ENCODE measurements at places on chromosomes 12 and 14. TPM values are rescaled to one million over a fixed set of nuclear protein-coding genes. Genes with fewer than 3 reads are reported as not detected.

KCNH3 gene
- 1.6 TPM for polyA plus RNA-seq

WNT1 gene
- not detected for polyA plus RNA-seq

SELPLG gene
- 1.9 TPM for polyA plus RNA-seq

BICDL1 gene
- polyA plus RNA-seq: 0.11 TPM

CMTM5 gene
- 13.9 TPM for polyA plus RNA-seq

KRT3 gene
- polyA plus RNA-seq: not detected

KLRC2 gene
- 0.07 TPM for polyA plus RNA-seq

PAPLN gene
- 6.0 TPM for polyA plus RNA-seq

SYCP3 gene
- polyA plus RNA-seq: 0.05 TPM

DNA sequence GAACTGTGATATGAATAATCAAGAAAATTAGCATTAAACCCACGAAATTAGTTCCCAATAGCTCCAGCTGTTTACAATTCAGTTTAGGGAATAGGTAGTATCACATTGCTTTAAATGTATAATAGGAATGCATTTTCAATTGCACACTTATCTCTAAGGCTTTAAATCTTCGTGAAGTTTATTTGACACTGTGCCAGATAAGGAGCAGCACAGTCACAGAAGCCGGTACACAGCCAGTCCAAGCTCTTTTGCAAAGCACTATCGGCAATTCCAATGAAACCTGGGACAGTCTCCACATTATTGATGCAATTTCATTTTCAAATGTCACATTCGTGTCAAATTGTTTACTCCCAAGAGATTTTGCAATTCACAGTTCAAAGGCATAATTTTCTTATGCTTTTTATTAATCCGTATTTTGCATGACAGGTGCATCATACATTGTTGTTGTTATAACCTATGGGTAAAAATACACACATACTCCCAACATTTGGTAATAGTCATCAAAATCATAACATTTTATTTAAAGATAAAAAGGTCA is 602.8 kb downstream of the RPS29 start:
- no peak for DNase-seq

DNA sequence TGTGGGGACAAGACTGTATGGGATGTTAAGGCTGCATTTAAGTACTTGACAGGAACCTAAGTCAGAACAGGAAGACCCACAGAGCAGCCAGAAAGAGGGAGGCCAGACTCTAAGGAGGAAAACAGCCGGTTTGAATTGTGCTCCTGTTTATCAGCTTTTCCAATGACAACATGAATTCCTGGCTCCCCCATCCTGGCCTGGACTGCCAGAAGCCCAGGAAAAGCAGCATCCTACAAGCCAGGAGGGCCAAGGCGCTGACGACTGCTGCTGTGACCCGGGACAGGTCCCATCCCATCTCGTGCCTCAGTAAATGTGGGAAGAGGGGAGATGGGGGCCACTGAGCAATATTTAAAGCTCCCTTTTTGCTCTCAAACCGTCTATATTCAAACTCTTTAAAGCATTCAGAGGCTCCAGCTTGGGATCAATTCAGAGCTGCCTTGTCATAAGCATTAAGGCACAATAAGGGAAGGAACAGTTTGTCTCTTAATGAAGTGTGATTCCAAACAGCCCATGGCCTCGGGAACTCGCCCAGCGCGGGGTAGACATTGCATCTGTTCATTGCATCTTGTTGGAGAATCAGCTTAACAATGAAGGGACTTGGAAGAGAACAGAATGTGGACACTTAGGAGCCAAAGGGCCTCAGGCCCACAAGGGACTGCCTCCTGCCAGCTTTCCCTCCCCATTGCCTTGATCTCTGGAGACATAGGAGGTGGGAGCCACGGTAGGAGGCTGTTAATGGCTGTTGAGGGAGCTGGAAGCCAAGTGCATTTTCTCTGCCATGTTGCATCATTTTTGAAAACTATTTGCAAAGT is 49.6 kb downstream of the CMKLR1 start:
- peak; percentile 79 for DNase-seq

DNA sequence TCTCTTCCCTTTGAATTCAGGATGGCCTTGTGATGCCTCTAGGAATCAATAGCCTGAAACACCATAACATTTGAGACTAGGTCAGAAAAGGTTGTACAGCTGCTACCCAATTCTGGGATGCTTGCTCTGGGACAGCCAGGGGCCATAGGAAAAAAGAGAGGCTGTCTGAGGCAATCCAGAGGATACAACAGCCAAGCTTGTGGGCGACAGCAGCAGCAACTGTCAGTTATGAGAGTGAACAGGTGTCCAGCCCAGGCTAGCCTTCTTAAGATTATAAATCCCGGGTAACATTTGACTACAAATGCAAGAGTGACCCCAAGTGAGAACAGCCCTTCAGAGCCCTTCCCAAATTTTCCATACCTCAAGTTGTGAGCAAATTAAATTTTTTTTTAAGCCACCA is 11.1 kb downstream of the DCN start:
- no peak for DNase-seq

- DNase-seq: no peak
Measured at GRCh38 chr14:75273272-75274049, 5.2 kb upstream of the FOS start.

DNA sequence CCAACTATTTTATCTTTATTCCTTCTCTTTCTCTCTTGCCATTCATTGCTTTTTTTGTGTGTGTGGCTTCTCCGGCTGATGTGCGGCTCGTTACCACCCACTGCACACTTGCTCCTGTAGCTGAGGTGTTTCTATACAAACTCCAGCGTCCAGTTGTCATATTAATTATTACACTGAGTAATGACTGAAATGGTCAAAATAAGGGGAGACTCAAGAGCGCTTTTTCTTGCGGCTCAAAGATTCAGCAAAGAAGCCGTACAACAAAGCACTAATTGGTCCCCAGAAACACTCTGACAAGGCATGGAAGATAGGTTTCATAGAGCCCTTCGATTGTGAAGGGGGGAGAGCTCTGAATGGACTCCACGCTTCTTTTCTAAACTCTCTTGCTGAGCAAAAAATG is 5.6 kb upstream of the ASCL1 start:
- DNase-seq: no peak

GRCh38 chr12:6199531-6200255 is 507 bp upstream of the CD9 start:
- DNase-seq: peak; percentile 86

- DNase-seq: no peak
Measured at GRCh38 chr12:130715998-130716968, at the start of gene RIMBP2. TSS of gene RIMBP2 (minus strand) at chr12:130716299. CDS start at chr12:130479013, 237,286 bp downstream.

GRCh38 chr12:44026046-44026445 is 190.2 kb downstream of the TMEM117 start:
- DNase-seq: no peak

GRCh38 chr14:99230208-99231151 is 41.5 kb downstream of the BCL11B start:
- peak; percentile 60 for DNase-seq

DNA sequence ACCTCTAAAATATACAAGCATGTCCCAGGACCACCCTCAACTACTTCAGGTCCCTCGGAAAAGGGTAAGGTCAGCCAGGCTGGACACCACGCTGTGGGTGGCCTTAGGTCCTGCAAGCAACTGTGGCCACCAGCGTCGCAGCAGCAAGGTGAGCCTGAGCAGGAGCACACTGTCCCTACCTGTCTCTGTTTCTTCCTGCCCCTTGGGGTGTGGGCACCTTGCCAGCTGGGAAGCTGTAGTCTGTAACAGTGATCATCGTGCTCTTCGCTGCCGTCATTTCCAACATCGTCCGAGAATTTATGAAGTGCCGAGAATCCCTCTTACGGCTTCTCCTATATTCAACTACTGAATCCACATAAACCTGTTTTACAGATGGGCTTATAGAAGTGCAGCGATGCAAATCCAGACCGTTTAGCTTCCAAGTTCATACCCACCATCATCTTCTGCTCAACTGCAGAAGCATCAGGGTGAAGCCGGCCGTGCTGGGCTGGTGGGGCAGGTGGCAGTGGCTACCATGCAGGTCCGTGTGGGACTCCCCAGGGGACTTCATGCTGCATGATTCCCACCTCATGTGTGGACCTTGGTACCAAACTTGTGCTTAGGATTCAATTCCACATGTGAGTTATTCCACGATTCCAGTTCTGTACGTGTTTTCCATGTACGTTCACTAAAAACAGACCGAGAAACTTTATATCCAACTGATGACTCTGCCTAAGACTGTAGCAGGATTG is 361.3 kb upstream of the SFSWAP start:
- DNase-seq: no peak

GRCh38 chr14:56998728-56999127 is 188.4 kb upstream of the OTX2 start:
- no peak for DNase-seq

- no peak for DNase-seq
Measured at GRCh38 chr12:11951209-11951608, 119.5 kb upstream of the BCL2L14 start.

GRCh38 chr12:109234012-109234411 is 75.1 kb downstream of the FOXN4 start:
- DNase-seq: no peak

DNA sequence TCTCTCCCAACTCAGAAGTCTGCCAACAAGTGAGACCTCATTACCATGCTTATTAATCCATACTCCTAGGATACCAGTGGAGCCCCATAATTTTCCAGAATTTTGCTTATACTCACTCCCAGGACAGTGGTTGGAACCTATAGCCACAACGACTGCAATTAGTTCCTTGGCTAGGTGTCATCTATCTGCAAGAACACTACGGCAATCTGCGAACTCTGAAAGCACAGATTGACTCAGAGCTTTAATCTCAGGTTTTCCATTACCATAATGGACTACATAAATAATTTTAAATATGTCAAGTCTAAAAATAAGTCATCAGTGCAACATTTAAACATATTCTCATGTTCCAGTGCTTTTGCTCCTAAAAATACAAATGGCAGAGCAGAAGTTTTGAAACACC is 33.4 kb downstream of the TMTC3 start:
- DNase-seq: no peak

- no peak for DNase-seq
Measured at GRCh38 chr12:82486524-82487235, 128.4 kb downstream of the METTL25 start.

- DNase-seq: no peak
Measured at GRCh38 chr14:103225476-103225875, 102.2 kb downstream of the TNFAIP2 start.

GRCh38 chr14:96509457-96510090 is 7.4 kb downstream of the PAPOLA start:
- no peak for DNase-seq

DNA sequence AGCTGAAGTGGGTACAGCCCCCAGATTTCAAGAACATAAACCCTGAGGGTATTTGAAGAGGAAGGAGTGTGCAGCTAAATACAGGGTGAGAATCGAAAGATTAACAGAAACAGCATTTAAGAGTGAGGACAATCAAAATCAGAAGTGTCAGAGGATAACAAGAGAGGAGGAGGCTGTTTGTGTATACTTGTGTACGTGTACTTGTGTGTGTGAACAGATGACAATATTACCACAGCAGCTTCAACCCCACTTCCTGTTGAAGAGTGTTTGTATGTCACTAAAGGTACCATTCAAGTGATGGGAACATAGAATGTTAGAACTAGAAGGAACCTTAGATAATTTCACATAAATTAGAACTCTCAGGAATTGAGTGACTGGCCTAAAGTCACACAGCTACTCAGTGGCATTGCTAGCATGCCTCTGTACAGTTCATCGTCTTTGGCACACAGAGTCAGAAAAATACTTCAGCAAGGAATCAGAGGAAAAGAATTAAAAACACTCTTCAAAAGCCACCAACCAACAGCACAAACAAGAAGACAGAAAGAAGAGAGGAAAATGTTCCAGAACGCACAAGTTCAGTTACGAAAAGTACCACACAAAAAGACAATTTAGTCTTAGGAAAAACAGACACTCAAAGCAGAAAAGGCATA is 164.3 kb upstream of the BCL2L14 start:
- DNase-seq: no peak
